Stimulated activated CD4-positive, alpha-beta T cell treated with anti-CD3 and anti-CD28 coated beads, Interleukin-4, amount 100 ng/mL, for 4 hours (primary cell): ENCODE measurements at places on chromosomes 3 and 15.

- DNase-seq: no peak
Measured at GRCh38 chr3:40073310-40074007, 236.0 kb upstream of the EIF1B start.

DNA sequence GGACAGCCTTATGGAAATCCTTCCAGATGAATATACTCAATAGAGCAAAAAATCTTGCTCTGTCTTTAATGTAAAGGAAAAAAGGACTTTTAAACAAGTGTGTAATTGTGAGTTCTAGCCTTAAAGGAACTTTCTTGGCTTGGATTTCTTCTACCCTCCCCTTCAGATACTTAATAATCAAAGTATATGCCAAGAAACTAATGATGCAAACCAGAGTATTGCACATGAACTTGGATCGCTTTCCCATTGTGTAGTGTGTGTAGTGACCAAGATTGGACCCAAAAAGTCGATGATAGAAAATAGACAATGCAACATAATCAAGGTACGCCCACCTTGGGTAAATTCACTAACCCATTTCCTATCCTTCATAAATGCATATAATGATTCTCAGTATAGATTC lies 123.8 kb downstream of the TIGIT start:
- DNase-seq: no peak

- no peak for DNase-seq
Measured at GRCh38 chr15:69304182-69304545, 5.5 kb downstream of the PAQR5 start.

- no peak for DNase-seq
Measured at GRCh38 chr15:96037584-96037983, 292.9 kb upstream of the NR2F2 start.

DNA sequence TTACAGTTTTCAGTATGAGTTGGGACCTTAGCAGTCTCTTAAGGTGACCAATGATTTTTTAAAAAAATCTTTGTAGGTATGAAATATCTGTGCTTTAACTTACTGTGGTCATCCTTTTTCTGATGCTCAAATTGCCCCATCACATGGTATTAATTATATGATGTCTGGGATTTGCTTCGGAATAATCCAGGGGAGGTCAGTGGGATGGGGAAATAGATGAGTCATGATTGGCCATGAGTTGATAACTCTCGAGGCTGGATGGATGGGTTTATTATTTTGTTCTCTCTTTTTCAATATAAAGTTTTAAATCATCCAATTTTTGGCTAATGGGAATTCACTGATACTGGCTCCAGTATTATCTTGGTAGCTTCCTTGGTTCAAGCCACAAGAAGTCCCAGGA lies 370.3 kb upstream of the TPM1 start:
- no peak for DNase-seq

DNA sequence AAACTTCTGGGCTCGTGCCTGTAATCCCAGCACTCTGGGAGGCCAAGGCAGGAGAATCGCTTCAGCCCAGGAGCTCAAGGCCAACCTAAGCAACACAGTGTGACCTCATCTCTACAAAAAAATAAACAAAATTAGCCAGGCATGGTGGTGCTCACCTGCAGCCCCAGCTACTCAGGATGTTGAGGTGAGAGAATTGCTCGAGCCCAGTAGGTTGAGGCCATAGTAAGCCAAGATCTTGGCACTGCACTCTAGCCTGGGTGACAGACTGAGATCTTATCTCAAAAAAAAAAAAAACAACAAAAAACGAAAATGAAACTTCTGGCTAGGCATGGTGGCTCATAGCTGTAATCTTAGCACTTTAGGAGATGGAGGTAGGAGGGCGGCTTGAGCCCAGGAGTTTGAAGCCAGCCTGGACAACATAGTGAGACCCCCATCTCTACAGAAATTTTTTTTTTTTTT lies 53.7 kb downstream of the PIK3CB start:
- DNase-seq: peak; percentile 24

DNA sequence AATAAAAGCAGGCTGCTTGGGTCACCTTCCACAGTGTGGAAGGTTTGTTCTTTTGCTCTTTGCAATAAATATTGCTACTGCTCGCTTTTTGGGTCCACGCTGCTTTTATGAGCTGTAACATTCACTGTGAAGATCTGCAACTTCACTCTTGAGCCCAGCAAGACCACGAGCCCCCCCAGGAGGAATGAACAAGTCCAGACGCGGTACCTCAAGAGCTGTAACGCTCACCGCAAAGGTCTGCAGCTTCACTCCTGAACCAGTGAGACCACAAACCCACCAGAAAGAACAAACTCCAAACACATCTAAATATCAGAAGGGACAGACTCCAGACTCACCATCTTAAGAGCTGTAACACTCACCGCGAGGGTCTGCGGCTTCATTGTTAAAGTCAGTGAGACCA lies 47.5 kb upstream of the CCR4 start:
- DNase-seq: no peak

- no peak for DNase-seq
Measured at GRCh38 chr15:77773903-77774302, 141.2 kb upstream of the LINGO1 start.

DNA sequence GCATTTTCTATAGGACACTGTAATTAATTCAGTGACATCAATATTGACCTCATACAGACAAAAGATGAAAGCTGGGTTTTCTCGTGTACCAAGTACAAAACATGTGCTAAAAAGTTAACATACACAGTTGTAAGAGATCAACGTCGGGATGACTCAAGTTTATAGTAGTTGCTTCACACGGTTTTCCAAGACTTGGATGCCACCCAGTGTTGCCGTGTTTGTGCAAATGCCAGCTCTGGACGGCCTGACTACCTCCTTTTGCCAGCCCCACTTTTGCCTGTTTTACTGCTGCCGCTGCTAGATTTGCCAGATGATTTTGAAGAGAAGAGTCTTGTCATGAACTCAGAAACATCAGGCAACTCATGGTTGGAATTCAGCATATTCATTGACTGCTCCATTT lies 17.6 kb downstream of the EMC7 start:
- DNase-seq: no peak

- no peak for DNase-seq
Measured at GRCh38 chr15:33311312-33311971, 675 bp downstream of the RYR3 start.

- DNase-seq: no peak
Measured at GRCh38 chr3:115099134-115099985, 47.7 kb downstream of the ZBTB20 start.

GRCh38 chr15:88646088-88646405 lies 7.2 kb downstream of the ISG20 start:
- no peak for DNase-seq

DNA sequence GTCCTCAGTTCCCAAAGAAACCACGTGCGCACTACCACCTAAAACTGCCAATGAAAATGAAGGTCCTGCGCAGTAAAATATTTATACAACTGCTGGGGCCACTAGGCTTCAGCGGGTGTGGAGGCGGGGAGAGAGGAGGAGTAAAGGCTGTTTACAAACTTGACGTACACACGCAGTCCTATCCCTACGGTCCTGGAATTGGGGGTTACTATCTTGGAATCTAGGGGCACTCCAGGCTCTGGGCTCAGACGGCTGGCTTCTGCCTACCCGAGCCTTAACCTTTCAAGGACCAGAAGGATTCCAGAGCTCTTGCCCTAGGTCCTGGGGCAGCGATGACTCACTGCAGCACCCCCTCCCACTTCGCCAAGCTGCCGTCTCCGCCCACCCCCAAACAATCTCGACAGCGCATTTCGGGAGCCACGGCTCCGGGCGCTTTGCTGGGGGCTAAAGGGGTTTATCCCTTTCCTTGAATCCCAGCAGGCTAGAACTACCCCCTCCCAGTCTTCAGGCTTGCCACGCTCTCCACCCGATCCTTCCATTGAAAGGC lies 3.0 kb downstream of the ADAMTS9 start:
- DNase-seq: no peak

GRCh38 chr15:42727750-42728381 lies 9.1 kb downstream of the CDAN1 start:
- no peak for DNase-seq

DNA sequence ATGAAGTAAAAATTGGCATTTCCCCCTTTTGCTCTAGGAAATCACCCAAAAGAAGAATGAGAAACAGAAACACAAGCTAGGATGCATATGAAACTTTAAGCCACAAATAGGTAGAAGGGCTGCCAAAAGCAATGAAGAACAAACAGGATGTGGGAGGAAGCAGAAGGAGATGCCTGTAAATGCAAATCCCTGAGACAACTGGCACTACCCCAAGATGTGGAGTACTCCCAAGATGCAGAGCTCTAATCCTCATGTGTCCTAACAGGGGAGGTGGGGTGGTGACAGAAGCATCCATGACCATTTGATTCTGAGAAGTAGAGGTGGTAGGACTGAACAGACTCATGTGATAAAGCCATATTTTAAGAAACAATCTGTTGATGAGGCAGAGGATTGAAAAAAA lies 31.9 kb upstream of the ZNF280D start:
- no peak for DNase-seq

DNA sequence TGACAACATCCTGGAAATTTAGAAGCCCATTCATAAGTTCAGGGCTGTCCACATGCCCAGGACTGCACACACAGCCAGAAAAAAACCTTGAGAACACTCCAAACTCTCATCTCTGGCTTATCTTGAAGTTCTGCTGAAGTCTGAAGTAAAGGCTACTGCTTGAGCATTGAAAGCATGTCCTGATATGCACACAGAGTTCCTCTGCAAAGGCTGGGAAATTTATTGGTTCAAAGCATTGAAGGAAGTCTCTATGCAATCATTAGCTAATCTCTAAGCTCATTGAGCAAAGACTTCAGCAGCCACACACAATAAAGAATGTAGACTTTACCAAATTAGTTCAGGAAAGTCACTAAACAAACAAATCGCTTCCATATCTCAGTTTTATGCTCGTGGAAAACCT lies 162.0 kb upstream of the STT3B start:
- DNase-seq: no peak

- no peak for DNase-seq
Measured at GRCh38 chr3:143002727-143003126, 1.4 kb downstream of the U2SURP start.
